ENCODE measurements at places on chromosomes 6 and 20. TPM values are rescaled to one million over a fixed set of nuclear protein-coding genes. Genes with fewer than 3 reads are reported as not detected.
A peak's percentile ranks its signal among the peaks of the same experiment; 100 is the strongest.

DNA sequence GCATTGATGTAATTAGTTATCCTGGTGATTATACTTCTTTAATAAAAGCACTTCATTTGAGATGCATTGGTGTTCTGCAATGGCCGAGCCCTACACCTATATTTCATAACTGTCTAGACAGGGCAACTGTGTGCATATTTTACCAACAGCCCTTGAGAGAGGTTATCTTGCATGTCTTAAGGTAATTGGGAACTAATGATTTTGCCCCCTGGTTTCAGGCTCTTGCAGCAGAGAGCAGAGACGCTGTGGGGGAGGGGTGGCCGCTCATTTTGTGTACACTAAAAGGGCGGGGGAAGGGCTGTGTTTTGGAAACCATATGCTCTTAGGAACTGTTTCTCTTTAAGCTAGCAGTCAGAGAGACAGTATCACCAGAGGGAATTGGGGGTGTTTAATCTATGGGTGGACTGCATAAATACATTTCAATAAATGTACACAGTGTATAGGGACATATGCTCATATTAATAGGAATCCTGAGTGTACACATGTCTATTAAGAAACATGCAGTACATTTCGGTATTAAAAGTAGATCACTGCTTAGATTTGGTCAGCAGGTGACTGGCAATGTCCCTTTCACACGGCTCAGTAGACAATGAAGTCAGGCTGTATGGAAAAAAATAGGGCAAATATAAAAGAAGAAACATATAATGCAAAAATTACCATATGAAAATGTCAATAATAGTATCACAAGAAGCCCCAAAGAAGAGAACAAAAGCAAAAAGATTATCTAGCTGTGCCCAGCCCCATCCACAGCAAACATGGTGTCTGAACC lies 402.9 kb upstream of the CITED2 start:
- no peak for DNase-seq
- H3K36me3 ChIP-seq: no peaks in the 10 kb centered on the region
- H3K27ac ChIP-seq: no peak overlapping the region
- no peaks in the 10 kb centered on the region for H3K4me1 ChIP-seq
- H3K4me3 ChIP-seq: no peak overlapping the region

DNA sequence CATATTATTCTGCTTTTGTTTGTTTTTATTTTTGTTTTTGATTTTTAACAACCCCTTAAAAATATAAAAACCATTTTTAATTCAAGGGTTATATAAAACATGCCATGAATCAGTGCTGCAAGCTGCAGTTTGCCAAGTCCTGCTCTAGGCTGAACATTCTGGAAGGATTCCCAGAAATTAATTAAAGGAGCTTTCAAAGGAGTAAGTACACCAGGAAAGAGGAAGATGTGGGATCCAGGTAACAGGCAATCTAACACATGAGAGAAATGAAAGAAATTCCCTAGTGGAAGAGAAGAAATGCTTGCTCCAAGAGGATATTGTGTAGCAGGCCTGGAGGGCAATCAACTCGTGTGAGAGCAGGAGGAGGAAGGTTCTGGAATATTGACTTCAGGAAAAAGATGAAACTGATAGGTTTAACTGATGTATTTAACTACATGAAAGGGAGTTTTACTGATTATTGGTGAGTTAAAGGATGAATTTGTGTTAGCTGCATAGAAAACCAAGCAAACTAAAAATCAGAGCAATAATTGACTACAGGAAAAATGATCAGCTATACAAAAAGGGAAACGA lies 146.0 kb upstream of the PHACTR1 start:
- H3K27me3 ChIP-seq: no peaks in the 10 kb centered on the region
- no peaks in the 10 kb centered on the region for H3K4me1 ChIP-seq
- no peaks in the 10 kb centered on the region for H3K36me3 ChIP-seq
- no peak overlapping the region for H3K4me3 ChIP-seq
- DNase-seq: no peak
- no peak overlapping the region for H3K27ac ChIP-seq

DNA sequence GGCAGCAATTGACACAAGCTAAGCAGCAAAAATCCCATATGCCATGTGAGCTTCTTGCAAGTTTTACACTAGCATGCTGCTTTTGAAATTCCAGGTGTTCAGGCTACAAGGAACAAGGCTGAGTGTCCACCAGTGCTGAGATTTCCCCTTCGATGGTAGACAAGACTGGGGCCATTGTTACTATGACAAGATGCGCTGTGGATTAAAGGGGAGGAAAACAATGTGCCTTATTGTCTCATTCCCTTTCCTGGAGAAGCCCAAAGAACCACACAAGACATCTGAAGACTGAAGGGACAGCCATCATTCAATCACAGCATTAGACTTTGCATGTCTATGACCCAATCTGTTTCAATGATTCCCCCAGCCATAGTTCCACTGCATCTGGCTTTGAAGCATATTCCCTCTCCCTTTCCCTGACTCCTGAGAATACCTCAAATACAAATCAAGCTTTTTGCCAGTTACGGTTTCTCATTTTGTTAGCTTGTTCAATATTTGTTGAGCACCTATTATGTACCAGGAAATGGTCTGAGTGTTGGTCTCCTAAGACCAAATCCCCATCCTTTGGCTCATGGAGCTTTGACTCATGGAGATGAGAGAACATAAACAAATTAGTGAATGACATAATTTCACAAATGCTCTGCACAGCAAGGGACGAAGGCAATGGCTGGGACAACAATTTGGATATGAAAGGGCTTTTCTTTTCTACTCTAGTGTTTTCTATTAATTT lies 23.4 kb upstream of the SCGN start:
- no peak overlapping the region for H3K4me3 ChIP-seq
- H3K27ac ChIP-seq: no peak overlapping the region
- no peaks in the 10 kb centered on the region for H3K27me3 ChIP-seq
- DNase-seq: no peak
- no peaks in the 10 kb centered on the region for H3K36me3 ChIP-seq

DNA sequence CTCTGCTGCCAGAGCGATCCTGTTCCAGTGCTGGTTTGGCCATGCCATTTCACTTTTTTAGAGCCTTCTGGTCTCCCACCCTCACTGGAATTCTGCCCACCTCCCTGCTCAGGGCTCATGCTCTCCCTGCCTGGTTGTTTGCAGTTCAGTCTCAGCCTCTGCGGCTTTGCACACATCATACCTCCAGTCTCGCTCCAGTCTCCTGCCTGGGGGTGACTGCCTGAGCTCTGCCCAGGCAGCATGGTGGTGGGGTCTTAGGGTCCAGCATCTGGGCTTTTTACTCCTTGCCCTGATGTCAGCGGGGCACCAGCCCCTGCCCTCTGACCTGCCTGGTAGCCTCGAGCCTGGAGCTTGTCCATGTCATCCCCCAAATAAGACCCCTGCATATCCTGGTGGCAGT lies 30.9 kb downstream of the CD83 start:
- no peak overlapping the region for H3K27ac ChIP-seq
- H3K27me3 ChIP-seq: no peaks in the 10 kb centered on the region
- H3K36me3 ChIP-seq: no peaks in the 10 kb centered on the region
- H3K4me3 ChIP-seq: no peak overlapping the region
- peak; percentile 36 for DNase-seq
- H3K4me1 ChIP-seq: peaks cover 17% of the 10 kb centered on the region

DNA sequence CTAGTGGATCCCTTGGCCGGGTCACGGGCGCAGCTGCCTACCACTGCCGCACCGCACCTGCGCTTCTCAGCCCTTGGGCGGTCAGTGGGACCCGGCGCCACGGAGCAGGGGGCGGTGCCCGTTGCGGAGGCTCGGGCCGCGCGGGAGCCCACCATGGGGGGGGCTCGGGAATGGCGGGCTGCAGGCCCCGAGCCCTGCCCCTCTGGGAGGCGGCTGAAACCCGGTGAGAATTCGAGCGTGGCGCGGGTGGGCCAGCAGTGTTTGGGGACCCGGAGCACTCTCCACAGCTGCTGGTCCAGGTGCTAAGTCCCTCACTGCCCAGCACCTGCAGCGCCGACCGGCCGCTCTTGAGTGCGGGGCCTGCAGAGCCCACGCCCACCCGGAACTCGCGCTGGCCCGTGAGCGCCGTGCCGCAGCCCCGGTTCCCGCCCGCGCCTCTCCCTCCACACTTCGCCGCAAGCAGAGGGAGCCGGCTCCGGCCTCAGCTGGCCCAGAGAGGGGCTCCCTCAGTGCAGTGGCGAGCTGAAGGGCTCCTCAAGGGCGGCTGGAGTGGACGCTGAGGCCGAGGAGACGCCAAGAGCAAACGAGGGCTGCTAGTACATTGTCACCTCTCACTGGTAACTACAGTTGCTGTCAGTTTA lies 120.5 kb upstream of the TMEM170B start:
- peaks cover 10% of the 10 kb centered on the region for H3K4me1 ChIP-seq
- no peak for DNase-seq
- no peaks in the 10 kb centered on the region for H3K36me3 ChIP-seq

DNA sequence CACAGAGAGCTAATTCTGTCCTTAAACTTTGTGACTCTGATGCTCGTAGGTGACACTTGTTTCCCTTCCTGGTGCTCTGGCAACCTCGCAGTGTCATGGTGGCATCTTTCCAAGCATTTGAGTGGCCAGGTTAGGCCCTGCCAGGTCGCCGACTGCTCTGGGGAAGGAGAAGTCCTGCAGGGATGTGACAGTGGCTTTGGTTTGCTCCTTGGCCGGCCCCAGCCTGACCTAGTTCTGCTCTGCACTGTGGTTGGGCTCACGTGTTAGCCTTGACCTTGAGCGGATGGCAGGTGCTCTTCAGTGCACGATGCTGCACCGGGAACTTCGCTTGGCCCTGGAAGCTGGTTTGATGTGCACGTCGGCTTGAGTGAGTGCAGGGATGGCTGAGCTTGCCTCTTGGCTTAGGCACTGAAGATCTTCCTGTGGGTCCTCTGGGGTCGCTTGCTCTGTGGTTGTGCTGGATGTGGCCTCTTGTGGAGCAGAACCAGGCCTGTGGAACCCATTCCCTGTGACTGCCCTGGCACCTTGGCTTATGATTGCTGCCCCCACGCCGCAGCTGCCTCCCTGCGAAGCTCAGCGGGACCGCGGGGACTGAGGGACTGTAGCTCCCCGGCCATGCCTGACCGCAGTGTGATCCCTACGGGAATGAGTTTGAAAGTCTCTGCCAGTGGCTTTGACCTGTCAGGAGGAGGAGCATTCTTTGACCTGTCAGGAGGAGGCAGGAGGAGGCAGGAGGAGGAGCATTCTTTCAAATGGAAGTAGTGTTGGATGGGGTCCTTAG lies 8.7 kb downstream of the OSBPL2 start:
- no peak for DNase-seq
- peaks cover 16% of the 10 kb centered on the region for H3K4me1 ChIP-seq
- no peak overlapping the region for H3K27ac ChIP-seq
- H3K4me3 ChIP-seq: no peak overlapping the region
- H3K36me3 ChIP-seq: no peaks in the 10 kb centered on the region
- H3K27me3 ChIP-seq: no peaks in the 10 kb centered on the region

Gene PRKN
- 1.6 TPM for polyA plus RNA-seq

GRCh38 chr6:28910901-28911690 lies 12.7 kb downstream of the TRIM27 start:
- no peaks in the 10 kb centered on the region for H3K4me1 ChIP-seq
- H3K27ac ChIP-seq: no peak overlapping the region
- no peak overlapping the region for H3K4me3 ChIP-seq
- peaks cover 77% of the 10 kb centered on the region for H3K36me3 ChIP-seq

- no peak overlapping the region for H3K27ac ChIP-seq
- no peaks in the 10 kb centered on the region for H3K4me1 ChIP-seq
- no peak overlapping the region for H3K4me3 ChIP-seq
- H3K27me3 ChIP-seq: no peaks in the 10 kb centered on the region
- no peaks in the 10 kb centered on the region for H3K36me3 ChIP-seq
These were observed 119.2 kb downstream of the ANKRD60 start for GRCh38 chr20:58109126-58109880.

DNA sequence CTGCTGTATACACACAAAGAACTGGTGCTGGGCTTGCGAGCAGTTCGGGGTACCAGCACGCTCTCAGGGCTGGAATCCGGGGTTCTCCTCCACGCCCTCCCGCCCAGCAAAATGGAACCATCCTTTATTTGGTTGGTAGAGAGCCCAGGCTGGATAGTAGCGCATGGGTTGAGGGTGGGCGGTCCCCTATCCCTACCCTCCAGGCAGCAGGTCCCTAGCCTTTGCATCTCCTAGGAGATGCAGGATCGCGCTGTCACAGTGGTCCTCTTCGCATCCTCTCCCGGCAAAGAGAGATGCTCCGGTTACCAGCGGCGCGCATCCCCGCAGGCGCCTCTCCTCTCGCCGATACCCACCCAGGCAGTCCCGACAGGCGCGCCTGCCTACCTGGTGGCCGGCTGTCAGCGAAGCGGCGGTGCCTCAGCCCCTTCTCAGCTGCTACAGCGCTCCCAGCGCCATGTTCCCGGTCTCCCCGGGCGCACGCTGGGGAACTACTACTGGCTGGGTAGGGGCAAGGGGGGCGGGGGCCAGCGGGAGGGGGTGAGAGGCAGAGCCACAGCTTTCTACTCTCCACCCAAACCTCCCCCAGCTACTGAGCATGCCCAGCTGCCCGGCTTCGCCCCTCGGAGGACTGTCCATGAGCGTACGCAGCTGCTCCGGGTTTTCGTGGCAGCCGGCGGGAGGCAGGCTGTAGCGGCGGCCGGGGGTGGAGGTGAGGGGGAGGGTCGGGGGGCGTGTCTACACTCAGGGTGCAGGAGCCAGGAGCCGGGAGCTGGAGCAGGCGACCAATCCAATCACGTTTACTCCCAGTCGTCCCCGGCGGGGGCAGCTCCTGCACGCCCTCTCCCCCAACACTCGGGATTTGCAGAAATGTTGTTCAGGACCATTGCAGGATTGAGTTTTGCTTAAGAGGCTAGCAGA lies at the start of gene PAK5:
Gene PAK5 (minus strand): TSS at position 699 of the 918 bp plus-strand sequence. CDS start 194,748 bp downstream, outside the sequence.
- H3K4me3 ChIP-seq: no peak within 1 kb of the TSS
- DNase-seq: no peak
- peaks cover 21% of the 10 kb centered on the region for H3K27me3 ChIP-seq
- no peaks in the 10 kb centered on the region for H3K36me3 ChIP-seq
- H3K27ac ChIP-seq: no peak within 1 kb of the TSS
- H3K4me1 ChIP-seq: no peaks in the 10 kb centered on the region

DNA sequence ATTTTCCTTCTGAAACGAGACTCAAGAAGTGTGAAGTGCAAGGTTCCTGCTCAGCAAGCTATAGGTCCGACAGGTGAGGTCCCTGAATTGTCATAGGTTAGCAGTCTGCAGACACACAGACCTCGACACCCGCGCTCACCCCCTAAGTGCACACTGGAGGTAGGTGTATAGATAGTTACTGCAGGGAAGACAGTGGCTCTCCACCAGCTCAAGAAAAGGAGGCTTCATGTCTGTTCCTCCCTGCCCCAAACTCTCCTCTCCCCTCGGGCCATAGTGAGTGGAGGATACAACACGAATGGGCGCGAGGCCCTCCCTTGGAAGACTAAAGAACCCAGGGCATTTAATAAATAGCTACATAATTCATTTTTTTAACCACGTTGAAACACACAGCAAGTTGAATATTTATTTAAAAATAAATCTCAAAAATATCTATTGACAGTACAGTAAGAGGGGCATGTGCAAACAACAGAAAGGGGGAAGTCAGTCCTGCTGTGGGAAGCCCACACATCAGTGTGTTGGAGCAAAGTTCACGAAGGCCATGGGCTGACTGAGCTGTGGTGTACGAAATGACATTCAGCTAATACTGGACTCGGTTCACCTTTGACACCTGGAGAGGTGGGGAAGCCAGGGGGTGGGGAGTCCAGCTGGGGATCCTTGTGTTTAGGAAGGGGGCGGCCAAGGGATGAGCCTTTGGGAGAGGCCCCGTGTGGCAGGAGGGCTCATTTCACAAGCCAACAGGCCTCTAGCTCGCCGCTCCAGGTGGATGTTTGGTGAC lies 10.7 kb downstream of the SPATA2 start:
- no peak for DNase-seq
- no peaks in the 10 kb centered on the region for H3K27me3 ChIP-seq
- no peak overlapping the region for H3K27ac ChIP-seq
- no peak overlapping the region for H3K4me3 ChIP-seq
- H3K36me3 ChIP-seq: peaks cover 3% of the 10 kb centered on the region

All from B cell (primary cell).